H1 (cell line): ENCODE measurements at places on chromosomes 13 and 19. TPM values are rescaled to one million over a fixed set of nuclear protein-coding genes. Genes with fewer than 3 reads are reported as not detected.

GRCh38 chr13:92074658-92075057 is 676.2 kb downstream of the GPC5 start:
- H3K27me3 ChIP-seq = no peaks in the 10 kb centered on the region
- H3K4me3 ChIP-seq = no peak overlapping the region
- no peaks in the 10 kb centered on the region for H3K36me3 ChIP-seq
- H3K4me1 ChIP-seq = no peaks in the 10 kb centered on the region
- no peak for DNase-seq
- no peak overlapping the region for H3K27ac ChIP-seq

- no peaks in the 10 kb centered on the region for H3K27me3 ChIP-seq
- no peak for DNase-seq
- no peaks in the 10 kb centered on the region for H3K4me1 ChIP-seq
- H3K27ac ChIP-seq = no peak overlapping the region
- H3K36me3 ChIP-seq = no peaks in the 10 kb centered on the region
These were observed 1102.0 kb upstream of the SPRY2 start for GRCh38 chr13:81442904-81443303.

DNA sequence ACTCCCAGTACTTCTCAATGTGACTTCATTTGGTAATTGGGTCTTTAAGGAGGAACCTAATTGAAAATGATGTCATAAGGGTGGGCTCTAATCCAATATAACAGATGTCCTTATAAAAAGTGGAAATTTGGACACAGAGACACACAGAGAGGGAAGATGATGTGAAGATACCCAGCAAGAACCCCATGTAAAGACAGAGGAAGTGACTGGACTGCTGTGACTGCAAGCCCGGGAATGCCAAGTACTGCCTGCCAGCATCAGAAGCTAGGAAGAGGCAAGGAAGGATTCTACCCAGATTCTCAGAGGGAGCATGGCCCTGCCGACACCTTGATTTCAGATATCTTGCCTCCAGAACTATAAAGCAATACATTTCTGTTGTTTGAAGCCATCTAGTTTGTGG is 239.3 kb downstream of the KCTD12 start:
- no peaks in the 10 kb centered on the region for H3K27me3 ChIP-seq
- H3K27ac ChIP-seq = no peak overlapping the region
- no peak for DNase-seq
- H3K4me3 ChIP-seq = no peak overlapping the region
- H3K36me3 ChIP-seq = no peaks in the 10 kb centered on the region
- H3K4me1 ChIP-seq = no peaks in the 10 kb centered on the region

GRCh38 chr19:5302396-5302795 is 38.2 kb downstream of the PTPRS start:
- no peak overlapping the region for H3K4me3 ChIP-seq
- H3K27ac ChIP-seq = no peak overlapping the region
- H3K27me3 ChIP-seq = no peaks in the 10 kb centered on the region

GRCh38 chr13:23567906-23568460 is 2.2 kb upstream of the TNFRSF19 start:
- H3K4me3 ChIP-seq = no peak overlapping the region
- DNase-seq = no peak
- H3K4me1 ChIP-seq = peaks cover 4% of the 10 kb centered on the region; the same call in 1 of the 2 replicates
- no peaks in the 10 kb centered on the region for H3K36me3 ChIP-seq
- H3K27me3 ChIP-seq = no peaks in the 10 kb centered on the region
- H3K27ac ChIP-seq = no peak overlapping the region

Gene ZNF229
- 3.0 and 3.9 TPM in 2 replicates for total RNA-seq

Gene FFAR2
- total RNA-seq = not detected in 2 replicates
